K562 (cell line): ENCODE measurements at places on chromosomes 16 and 17. TPM values are rescaled to one million over a fixed set of nuclear protein-coding genes. Genes with fewer than 3 reads are reported as not detected.
A peak's percentile ranks its signal among the peaks of the same experiment; 100 is the strongest.

DNA sequence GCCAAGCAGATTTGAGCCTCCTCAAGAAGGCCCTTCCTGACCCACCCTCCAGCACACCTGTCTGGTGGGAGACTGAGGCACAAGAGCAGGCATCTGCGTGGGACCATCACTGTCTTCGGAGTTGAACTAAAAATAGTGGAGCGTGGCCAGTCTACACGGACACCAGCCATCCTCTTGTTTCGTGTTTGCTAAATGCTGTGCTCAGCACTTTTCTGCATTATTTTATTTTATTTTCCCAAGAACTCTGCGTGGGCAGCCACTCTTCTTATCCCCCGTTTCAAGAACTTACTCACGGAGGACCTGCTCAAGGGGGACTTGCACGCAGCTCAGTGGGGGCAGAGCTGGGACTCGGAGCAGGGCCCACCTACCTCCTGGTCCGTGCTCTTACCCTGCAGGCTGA lies 60.8 kb downstream of the SOCS3 start:
- no peak for DNase-seq
- H3K4me3 ChIP-seq = no peak overlapping the region
- H3K4me1 ChIP-seq = peaks cover 25% of the 10 kb centered on the region

GRCh38 chr16:2033057-2033908 lies 6.6 kb downstream of the NHERF2 start:
- DNase-seq = peak; percentile 50
- H3K4me1 ChIP-seq = peaks cover 87% of the 10 kb centered on the region
- peak overlapping the region; percentile 23; the same call in 1 of the 2 replicates for H3K4me3 ChIP-seq
- H3K27ac ChIP-seq = peak overlapping the region; percentile 41; the same call in 2 of the 3 replicates

- H3K27me3 ChIP-seq = peaks cover 26% of the 10 kb centered on the region
- no peak overlapping the region for H3K4me3 ChIP-seq
- no peak overlapping the region for H3K27ac ChIP-seq
- no peaks in the 10 kb centered on the region for H3K4me1 ChIP-seq
- H3K36me3 ChIP-seq = no peaks in the 10 kb centered on the region
- DNase-seq = peak; percentile 36
Observed at GRCh38 chr17:58172369-58173071, 5.7 kb downstream of the OR4D2 start.

GRCh38 chr17:22507823-22508222 lies 815.5 kb downstream of the KCNJ18 start:
- H3K4me3 ChIP-seq = no peak overlapping the region
- H3K36me3 ChIP-seq = no peaks in the 10 kb centered on the region
- H3K4me1 ChIP-seq = no peaks in the 10 kb centered on the region
- no peak overlapping the region for H3K27ac ChIP-seq
- DNase-seq = peak; percentile 8

DNA sequence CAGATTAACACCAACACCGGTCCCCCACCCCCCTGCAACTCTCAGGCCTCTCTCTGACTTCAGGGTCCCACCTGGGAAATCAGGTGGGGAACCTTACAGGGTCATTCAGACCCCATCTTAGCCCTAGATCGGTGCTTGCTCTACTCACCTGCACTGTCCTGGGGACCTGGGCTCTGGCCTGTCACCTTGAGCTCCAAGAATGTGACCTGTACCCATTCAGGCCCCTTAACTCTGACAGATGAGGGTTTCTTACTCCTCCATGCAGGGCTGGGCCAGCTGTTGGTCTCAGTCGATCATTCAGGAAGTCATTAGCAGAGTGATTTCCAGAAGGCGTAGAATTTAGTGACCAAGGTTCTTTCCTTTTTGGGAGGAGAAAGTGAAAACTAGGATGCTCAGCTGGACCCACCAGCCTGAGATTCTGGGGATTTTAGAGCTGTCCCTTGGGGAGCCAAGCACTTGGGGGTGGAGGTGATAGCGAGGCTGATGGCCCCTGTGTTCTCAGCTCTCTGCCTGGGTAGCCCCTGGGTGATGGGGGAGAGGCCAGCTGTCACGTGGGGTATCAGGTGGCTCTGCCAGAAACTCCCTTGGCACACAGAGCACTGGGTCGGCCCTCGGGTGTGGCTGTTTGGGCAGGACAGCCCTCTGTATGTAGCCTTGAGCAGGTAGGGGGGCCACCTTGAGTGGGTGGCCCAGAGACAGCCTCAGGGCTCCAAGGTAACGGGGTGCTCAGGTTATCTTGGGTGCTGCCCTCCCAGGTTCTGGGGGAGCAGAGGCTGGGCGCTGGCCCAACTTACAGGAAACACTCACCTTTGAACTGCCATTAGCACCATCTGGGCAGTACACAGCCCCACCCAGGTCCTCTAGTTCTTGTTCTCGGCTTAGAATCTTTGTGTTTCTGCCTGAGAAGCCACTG lies 724 bp downstream of the MVP start:
- H3K27me3 ChIP-seq = no peaks in the 10 kb centered on the region
- no peak for DNase-seq
- peaks cover 22% of the 10 kb centered on the region for H3K4me1 ChIP-seq
- H3K27ac ChIP-seq = no peak overlapping the region
- H3K36me3 ChIP-seq = peaks cover 23% of the 10 kb centered on the region

LGALS3BP gene
- 5.3 and 8.7 TPM in 2 replicates for total RNA-seq

EIF3CL gene
- 78.1 and 112 TPM in 2 replicates for total RNA-seq

RMI2 gene
- total RNA-seq = 33.7 and 38.8 TPM in 2 replicates

DPEP2 gene
- 0.85 and 1.2 TPM in 2 replicates for total RNA-seq
